ENCODE measurements at places on chromosomes 3 and 15. TPM values are rescaled to one million over a fixed set of nuclear protein-coding genes. Genes with fewer than 3 reads are reported as not detected.

- no peak for DNase-seq
These were observed 500.9 kb downstream of the SOX2 start for GRCh38 chr3:182212479-182213076.

DNA sequence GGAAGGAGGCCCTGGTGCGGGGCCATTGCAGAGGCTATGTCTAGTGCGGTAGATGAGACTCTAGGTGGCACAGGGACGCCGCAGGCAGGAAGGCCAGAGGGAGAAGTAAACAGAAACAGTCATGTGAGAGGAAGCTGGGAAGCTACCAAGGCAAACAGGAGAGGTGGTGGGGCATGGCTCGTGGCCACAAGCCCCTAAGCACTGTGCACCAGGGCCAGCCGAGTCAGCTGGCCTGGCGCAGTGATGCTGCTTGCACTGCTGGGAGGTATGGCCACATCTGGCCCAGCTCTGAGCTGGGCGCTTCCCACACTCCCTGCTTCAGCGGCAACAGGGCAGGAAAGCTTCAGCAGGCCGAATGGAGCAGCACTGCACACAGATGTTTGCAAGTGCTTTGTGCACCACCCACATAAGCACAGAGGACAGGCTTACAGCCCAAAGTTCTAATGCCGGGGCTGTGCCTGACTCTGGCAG, 76.6 kb downstream of the SRGAP3 start:
- peak; percentile 67 for DNase-seq

- DNase-seq = no peak
These were observed 94.6 kb upstream of the COL8A1 start for GRCh38 chr3:99543796-99544195.

The BCHE gene
- 24.3 TPM for total RNA-seq

DNA sequence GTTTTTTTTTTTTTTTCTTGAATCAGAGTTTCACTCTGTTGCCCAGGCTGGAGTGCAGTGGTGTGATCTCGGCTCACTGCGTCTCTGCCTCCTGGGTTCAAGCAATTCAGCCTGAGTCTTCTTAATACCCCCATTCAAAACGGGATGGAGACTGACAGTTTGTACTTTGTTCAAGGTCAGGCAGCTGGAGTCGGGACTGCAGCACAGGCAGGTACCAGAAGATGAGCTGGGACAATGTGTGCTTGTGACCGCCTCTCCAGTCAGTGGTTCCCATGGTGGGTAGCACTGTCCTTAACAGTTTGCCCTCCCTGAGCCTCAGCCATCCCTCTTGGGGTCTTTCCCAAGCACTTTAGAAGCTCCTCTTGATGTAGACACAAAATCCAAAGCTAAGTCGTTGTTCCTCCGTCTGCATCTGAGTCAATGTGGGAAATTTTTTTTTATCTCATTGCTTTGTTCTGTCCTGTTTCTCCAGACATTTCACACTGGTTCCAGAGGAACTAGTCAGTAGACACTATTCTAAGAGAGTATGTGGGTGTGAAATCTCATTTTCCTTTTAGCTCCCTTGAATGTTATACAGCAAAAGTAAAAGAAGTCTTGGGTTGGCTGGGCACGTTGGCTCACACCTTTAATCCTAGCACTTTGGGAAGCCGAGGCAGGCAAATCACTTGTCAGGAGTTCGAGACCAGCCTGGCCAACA, 5.3 kb upstream of the TTLL13 start:
- no peak for DNase-seq

The BTBD1 gene
- total RNA-seq = 64.9 TPM

- no peak for DNase-seq
These were observed 131.1 kb upstream of the ABHD17C start for GRCh38 chr15:80564056-80564455.

GRCh38 chr15:83160741-83161140, 46.9 kb downstream of the HDGFL3 start:
- no peak for DNase-seq

The ARHGEF26 gene
- 19.0 TPM for total RNA-seq

DNA sequence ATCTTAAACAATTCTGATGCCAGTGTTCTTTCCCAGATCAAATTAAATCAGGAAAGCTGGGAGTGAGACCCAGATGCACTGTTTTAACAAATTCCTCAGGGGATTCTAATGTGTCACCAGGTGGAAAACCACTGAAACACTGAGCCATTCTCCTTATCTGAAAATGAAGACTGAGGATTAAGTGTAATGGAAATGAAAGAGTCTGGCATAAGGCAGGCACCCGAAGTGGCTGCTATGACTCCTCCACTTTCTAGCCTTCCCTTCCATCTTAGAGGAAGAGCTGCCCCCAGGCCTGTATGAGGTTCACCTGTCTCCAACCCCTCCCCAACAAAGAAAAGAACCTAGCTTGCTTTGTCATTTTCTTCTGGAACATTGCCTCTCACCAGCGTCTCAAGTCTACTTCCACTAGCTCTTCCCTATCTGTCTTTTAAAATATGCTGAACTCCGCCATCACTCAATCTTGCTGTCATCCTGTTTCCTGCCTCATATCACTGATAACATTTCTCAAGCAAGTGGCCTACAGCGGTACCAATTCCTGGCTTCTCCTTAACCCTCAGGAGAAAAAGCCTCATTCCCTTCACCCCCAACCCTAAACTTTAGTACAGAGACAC, 13.7 kb upstream of the ABHD2 start:
- DNase-seq = no peak

DNA sequence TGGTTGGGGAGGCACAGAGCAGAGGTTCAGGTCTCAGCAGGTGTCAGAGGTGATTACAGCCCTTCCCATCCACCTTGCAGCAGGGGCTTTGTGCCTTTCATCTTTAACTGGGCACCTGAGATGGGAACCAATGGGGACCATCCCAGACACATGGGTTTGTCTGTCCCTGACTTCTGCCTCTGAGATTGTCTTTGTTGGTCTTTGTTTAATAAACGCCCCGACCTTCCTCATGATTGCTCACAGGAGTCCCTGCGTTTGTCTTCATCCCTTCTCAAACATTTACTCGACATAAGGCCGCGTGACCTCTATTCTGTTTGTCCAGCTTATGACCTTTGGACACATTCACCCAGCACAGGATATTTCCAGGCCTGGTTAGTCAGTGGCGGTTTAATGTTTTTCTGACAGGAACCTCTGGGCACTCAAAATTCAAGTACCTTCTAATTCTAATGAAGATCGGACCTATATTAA, 5.9 kb downstream of the ZSCAN2 start:
- DNase-seq = no peak

DNA sequence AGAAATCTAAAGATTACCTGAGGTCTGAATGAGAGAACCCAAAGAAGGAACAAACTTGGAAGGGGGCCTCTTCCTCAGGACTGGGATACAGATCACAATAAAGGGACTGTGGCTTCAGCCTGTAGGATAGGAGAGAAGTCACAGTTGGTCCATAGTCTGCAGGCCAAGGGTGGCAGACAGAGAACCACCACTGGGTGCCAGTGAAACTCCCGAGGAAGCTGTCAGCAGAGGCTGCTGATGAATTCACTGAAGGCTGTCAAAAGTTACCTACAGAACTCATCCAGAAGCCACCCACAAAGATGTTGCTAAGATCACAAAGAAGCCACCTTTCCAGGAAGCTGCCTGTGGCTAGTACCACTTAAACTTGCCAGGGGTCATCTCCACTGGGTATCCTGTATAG, 78.5 kb downstream of the TMCO5A start:
- DNase-seq = no peak

DNA sequence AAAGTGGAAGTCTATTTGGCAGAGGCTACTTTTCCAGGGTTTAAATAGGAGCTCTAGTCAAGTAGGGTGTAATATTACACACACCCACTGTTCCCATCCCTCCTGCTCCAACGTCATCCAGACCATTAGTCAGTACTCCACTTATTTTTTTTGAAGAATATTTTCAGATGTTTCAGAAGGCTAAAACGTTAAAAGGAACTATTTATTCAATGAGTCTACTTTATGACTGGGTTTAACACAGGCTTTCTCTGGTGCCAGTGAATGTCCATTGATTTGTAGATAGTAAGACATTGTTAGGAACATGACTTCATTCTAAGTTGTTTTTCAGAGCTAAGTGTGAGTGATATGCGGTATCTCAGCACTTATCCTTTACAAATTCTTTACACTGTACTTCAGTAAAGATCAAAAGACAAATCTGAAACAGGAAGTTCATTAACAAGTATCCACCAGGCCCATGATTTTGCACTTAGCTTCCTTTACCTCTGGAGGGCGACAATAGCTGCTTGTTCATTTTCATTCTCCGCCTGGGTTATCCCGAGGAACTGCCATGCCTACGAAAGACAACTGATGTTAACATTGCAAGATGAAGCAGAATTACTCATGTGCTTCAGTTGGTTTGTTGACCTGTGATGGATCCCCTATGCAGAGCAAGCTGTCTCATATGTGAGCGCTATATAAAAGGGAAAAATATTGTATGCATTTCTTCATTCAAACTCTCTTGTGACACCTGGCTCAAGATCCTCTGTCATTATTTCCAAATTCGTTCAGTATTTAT, 158.7 kb downstream of the USP13 start:
- DNase-seq = no peak

DNA sequence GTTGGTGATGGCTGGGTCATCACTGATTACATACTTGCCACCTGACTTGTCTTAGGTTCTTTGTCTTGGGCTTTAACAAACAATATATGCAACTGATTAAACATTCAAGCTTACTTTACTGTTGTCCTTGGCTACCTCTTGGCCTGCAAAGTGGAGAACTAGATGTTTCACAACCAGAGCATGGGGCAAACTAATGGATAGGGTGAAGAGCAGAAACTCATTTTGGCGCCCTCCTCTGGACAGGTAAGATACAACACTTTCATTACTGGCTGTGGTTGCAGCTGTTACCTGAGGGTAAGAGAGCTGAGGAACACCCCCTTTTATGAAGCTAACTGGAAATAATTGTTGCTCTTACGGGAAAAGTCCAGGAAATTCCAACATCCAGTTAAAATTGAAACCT, 262.1 kb downstream of the NAALADL2 start:
- no peak for DNase-seq

- DNase-seq = no peak
These were observed 16.2 kb upstream of the PDIA5 start for GRCh38 chr3:123050666-123051065.

The GPX1 gene
- 270 TPM for total RNA-seq

DNA sequence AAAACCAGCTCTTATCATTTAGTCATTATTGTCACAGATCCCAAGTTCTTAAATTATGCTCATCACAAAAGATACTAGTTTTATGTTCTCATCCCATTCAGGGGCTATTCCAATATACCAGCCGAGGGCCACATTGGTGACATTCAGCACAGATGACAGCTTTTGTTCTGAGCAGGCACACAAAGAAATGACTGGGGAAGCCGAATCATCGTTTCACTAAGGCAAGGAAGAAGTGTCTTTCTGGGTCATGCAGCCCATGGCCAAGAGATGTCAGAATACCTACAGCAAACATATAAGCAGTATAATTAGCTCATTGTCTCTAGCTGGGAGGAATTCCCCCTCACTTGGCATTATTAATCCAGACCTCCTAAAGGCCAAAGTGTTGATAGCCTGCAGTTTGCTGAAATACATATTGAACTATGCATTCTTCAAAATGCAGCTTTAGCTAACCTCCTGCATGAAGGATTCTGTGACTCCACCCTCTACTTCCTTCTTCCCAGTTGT, 100.2 kb downstream of the CNTN4 start:
- DNase-seq = no peak

GRCh38 chr3:197392961-197393360, 94.5 kb upstream of the DLG1 start:
- no peak for DNase-seq

The IL5RA gene
- total RNA-seq = not detected

The GRK7 gene
- total RNA-seq = not detected

The KLHL40 gene
- total RNA-seq = not detected

DNA sequence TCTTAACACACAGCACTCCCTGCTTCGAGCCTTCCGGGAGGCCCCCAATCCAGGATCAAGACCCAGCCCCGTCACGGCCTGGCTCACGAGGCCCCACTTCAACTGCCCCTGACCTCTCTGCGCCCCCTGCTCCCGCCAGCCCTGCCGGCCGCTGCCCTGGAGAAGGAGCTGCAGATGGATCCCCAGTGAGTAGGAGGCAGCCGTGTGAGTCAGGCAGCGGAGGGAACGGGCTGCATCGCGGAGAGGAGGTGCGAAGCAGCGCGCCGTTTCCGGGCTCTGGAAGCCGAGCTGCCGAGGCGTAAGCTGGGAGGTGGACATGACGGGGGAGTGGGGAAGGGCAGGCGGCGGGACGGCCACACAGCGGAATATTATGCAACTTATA, 133.4 kb downstream of the TPRA1 start:
- peak; percentile 53 for DNase-seq

DNA sequence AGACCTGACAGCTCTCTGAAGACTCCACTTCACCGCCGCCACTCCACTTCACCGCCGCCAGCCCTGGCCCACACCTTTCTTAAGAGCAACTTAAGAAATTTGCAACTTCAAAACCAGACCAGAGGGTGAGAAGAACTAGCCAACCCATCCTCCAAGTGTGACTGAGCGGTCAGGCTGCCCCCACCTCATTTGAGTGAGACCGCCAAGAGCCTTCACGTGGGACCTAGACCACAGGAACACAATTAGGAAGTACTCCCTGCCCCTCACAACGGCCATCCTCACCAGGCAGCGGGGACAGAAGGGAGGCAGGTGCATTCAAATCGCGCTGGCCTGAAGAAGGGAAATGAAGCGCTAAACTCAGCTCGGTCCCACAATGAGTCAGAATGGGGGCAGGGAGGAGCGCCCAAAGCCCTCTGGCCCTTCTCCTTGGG, 156.8 kb upstream of the BCL6 start:
- DNase-seq = no peak

The ALDH1L1 gene
- 129 TPM for total RNA-seq

- DNase-seq = no peak
These were observed 38.7 kb upstream of the LRIG1 start for GRCh38 chr3:66539466-66539989.

- no peak for DNase-seq
These were observed 336.5 kb downstream of the PTPRG start for GRCh38 chr3:61897848-61898247.

DNA sequence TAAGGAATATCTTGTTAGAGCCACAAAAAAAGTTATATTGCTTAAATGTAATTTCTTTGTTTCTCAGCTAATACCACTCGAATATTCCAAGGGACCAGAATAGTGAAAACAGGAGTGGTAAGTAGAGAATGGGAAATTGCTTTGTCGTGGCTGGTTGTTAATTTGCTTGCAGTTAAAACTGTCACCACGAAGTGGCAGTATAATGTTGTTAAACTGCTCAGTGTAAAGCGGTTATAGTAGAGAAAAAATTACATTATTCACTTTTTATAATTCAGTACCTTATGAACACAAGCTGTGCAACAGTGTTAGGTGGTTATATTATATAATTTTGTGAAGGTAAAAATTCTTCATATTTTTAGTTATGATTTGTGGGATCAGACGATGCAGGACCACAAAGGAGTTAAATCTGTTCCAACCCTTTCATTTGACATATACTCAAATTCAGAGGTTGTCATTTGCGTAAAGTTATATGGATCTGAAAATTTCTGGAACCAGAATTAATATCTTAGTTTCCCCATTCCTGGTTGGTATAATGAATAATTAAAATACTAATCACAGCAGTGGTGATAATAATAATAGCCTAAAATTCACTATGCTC, 171.8 kb downstream of the FEZF2 start:
- DNase-seq = no peak

Measured in ureter (tissue), 1 donor.